Trophoblast cell (in vitro differentiated cells and primary cell): ENCODE measurements at places on chromosomes 3 and 15.

DNA sequence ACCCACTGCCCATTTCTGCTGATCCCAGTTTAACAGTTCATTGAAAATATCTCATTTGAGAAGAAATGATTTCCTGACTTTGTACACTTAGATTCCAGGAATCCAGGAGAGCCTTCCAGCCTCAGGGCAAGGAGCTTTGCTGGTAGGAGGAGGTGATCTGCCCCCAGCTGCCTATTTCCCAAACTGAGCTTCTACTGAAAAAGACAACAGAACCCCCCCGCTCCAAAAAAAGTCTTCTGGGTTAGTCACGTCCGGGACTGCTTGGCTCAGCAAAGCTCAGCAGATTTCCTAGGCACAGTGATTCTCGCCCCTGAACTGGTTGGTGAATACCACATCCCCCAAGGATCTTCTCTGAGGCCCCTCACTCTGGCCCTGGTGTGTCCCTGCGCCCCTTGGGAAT lies 13.1 kb downstream of the SLC6A6 start:
- peaks cover 33% of the 10 kb centered on the region for H3K36me3 ChIP-seq
- peak; percentile 94 for DNase-seq
- H3K27ac ChIP-seq: peak overlapping the region; percentile 16
- H3K4me1 ChIP-seq: peaks cover 43% of the 10 kb centered on the region

GRCh38 chr3:157514371-157514895 lies 11.2 kb upstream of the VEPH1 start:
- H3K4me1 ChIP-seq: no peaks in the 10 kb centered on the region
- H3K4me3 ChIP-seq: no peak overlapping the region
- no peak overlapping the region for H3K27ac ChIP-seq
- H3K27me3 ChIP-seq: no peaks in the 10 kb centered on the region

DNA sequence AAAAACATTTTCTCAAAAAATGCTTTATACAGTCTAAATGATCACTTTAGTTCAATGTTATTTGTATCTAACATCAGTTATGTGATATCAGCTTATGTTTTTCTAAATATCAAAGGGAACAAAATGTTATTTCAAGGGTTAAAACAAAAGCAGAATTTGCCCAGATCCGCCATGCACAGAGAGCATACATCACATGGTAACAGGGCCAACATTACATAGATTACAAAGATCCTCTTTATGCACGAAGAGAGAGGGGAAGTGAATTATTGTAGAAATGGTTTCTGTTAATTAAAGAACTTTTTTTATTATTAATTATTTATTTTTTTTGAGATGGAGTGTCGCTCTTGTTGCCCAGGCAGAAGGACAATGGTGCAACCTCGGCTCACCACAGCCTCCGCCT lies 100.8 kb upstream of the MME start:
- no peaks in the 10 kb centered on the region for H3K36me3 ChIP-seq
- no peak overlapping the region for H3K27ac ChIP-seq
- no peak for DNase-seq

DNA sequence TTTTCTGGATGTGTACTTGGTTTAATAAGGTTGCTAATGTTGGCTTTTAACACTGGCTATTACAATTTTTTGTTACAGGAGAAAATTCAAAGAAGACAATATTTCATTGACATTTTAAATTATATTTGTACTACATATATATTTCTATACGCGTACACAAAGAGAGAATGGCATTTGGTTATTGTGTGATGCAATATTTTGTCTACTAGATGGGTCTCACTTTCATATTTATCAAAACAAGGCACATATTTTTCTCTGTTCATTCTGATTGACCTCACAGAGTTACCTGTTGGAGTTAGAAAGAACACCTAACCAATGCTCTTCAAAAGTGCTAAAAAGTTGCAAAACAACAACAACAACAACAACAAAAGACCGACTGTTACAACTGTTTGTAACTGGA lies 50.2 kb upstream of the VGLL3 start:
- H3K4me1 ChIP-seq: peaks cover 2% of the 10 kb centered on the region
- H3K4me3 ChIP-seq: no peak overlapping the region
- DNase-seq: no peak
- no peaks in the 10 kb centered on the region for H3K36me3 ChIP-seq

GRCh38 chr3:34065901-34066300 lies 267.5 kb downstream of the PDCD6IP start:
- no peaks in the 10 kb centered on the region for H3K36me3 ChIP-seq
- no peaks in the 10 kb centered on the region for H3K27me3 ChIP-seq
- DNase-seq: no peak
- H3K27ac ChIP-seq: no peak overlapping the region

DNA sequence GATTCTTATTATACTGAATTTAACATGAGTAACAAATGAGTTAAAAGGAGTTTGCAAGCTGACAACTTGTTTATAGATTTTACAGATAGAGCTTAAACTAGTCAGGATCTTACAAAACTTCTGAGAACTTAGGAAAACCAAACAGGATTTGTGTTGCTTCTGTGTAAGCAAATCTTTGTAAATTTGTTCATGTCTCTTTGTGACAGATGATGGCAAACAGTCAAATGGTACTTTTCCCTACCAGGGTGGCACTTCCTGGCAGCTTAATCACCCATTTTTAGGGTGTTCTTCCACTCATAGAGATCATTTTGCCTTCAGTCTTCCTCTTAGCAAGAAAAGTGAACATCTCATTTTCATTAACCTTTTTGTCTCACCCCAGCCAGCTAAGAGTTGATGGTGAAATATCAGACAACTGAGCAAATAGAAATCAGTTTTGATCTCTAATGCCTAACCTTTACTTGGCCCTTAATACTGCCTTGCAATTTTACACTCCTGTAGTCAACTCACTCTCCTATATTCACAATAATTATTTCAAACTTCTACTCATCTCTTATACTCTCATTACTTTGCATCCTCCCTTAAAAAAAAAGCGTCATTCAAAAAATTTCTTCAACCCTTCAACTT lies 23.7 kb upstream of the NECTIN3 start:
- no peaks in the 10 kb centered on the region for H3K4me1 ChIP-seq
- no peak overlapping the region for H3K4me3 ChIP-seq
- no peak overlapping the region for H3K27ac ChIP-seq

GRCh38 chr15:80266745-80267144 lies 14.7 kb upstream of the CTXND1 start:
- no peak for DNase-seq
- no peaks in the 10 kb centered on the region for H3K36me3 ChIP-seq
- H3K4me3 ChIP-seq: no peak overlapping the region
- no peaks in the 10 kb centered on the region for H3K4me1 ChIP-seq

GRCh38 chr3:156409694-156410093 lies 145.2 kb downstream of the SSR3 start:
- no peak for DNase-seq
- H3K4me3 ChIP-seq: no peak overlapping the region
- no peaks in the 10 kb centered on the region for H3K27me3 ChIP-seq
- H3K36me3 ChIP-seq: no peaks in the 10 kb centered on the region
- H3K4me1 ChIP-seq: no peaks in the 10 kb centered on the region
- no peak overlapping the region for H3K27ac ChIP-seq

DNA sequence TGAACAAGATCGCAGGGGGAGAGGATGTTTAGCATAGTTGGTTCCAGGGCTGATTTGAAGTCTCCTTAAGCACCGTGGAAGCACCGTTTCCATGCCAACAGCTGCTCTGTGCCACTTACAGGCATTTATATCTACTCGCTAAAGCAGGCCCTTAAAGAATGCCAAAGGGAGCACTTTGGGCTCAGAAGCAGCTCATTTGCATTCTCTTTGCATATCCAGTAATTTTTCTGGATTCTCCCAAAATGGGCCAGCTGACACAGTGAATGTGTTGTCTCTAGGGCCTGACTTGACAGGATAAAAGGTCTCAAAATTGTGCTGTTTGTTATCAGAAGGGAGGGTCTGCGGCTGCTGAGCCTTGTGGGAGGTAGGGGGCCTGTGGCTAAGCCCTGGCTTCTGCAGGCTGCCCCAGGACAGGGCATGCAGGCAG lies 138.6 kb downstream of the FBLN2 start:
- DNase-seq: no peak
- H3K27me3 ChIP-seq: no peaks in the 10 kb centered on the region
- H3K4me1 ChIP-seq: no peaks in the 10 kb centered on the region

GRCh38 chr3:185648396-185648795 lies 62.3 kb downstream of the SENP2 start:
- no peak for DNase-seq
- H3K27me3 ChIP-seq: no peaks in the 10 kb centered on the region
- H3K27ac ChIP-seq: no peak overlapping the region
- no peak overlapping the region for H3K4me3 ChIP-seq
- peaks cover 5% of the 10 kb centered on the region for H3K4me1 ChIP-seq

GRCh38 chr15:41775651-41776050 lies 1.4 kb downstream of the MAPKBP1 start:
- H3K4me1 ChIP-seq: peaks cover 17% of the 10 kb centered on the region
- peaks cover 2% of the 10 kb centered on the region for H3K36me3 ChIP-seq
- no peaks in the 10 kb centered on the region for H3K27me3 ChIP-seq

DNA sequence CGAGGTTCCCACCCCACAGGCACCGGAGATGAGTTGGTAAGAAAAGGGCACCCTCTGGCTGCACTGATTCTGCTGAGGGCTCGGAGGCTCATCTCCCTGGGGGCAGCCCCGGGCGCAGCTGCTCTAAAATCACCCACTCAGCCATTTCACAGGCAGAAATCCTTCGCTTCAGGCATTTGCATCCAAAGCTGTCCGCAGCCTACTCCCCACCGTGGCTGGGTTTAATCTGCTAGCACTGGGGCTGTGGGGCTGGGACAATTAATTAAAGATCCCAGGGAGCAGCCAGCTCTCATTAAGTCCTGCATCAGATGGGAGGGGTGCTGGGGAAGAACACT lies 104.3 kb upstream of the PRR20G start:
- H3K27ac ChIP-seq: no peak overlapping the region
- no peaks in the 10 kb centered on the region for H3K27me3 ChIP-seq
- DNase-seq: no peak
- peaks cover 16% of the 10 kb centered on the region for H3K4me1 ChIP-seq

DNA sequence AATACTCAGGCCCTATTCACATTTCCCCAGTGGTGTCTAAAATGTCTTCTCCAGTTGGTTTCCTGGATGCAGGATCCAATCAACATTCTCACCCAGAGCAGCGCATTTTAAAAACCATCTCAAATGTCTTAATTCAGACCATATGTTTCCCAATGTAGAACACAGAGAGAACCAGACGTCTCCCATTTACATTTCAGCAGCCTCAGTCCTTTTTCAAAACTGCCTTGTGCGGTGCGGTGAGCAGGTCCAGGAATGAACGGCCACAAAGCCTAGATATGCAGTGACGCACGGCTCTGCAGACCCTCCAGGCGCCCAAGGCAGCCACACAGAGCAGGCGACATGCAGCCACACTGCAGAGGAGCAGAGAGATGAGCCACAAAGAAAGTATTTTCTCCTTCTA lies 66.1 kb upstream of the MEX3B start:
- DNase-seq: no peak
- H3K27me3 ChIP-seq: no peaks in the 10 kb centered on the region
- no peak overlapping the region for H3K4me3 ChIP-seq
- no peaks in the 10 kb centered on the region for H3K36me3 ChIP-seq

- peak overlapping the region; percentile 36 for H3K27ac ChIP-seq
- peaks cover 11% of the 10 kb centered on the region for H3K4me1 ChIP-seq
- no peaks in the 10 kb centered on the region for H3K36me3 ChIP-seq
- peak; percentile 67 for DNase-seq
- H3K4me3 ChIP-seq: no peak overlapping the region
These were observed 36.7 kb upstream of the ZBTB38 start for GRCh38 chr3:141331377-141332318.

GRCh38 chr3:69240651-69241568 lies 118.5 kb upstream of the LMOD3 start:
- H3K4me3 ChIP-seq: no peak overlapping the region
- H3K4me1 ChIP-seq: peaks cover 21% of the 10 kb centered on the region
- H3K27ac ChIP-seq: peak overlapping the region; percentile 87

DNA sequence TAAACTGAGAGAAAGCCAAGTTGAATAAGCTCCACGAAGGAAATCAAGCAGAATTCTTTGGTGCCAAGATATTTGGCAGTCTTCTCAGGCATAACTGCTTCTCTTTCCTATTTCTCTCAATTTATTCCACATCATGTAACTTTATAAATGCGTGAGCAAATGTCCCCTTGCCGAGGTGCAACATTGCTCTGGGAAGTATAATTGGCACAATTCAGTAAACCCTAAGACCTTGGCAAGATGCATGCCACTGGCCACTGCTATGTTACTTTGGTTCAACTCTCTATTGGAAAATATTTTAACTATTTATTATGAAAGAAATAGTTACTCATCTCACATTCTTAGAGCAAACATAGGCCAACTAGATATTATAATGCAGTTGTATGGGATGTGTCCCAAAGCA lies 170.2 kb downstream of the SUCNR1 start:
- H3K36me3 ChIP-seq: no peaks in the 10 kb centered on the region
- H3K4me1 ChIP-seq: no peaks in the 10 kb centered on the region
- H3K4me3 ChIP-seq: no peak overlapping the region
- no peak for DNase-seq

GRCh38 chr3:117842086-117842485 lies 1132.5 kb downstream of the TUSC7 start:
- DNase-seq: no peak
- no peak overlapping the region for H3K4me3 ChIP-seq
- no peaks in the 10 kb centered on the region for H3K36me3 ChIP-seq
- no peaks in the 10 kb centered on the region for H3K27me3 ChIP-seq
- H3K4me1 ChIP-seq: no peaks in the 10 kb centered on the region

GRCh38 chr3:25536521-25537391 lies 108.7 kb downstream of the RARB start:
- H3K27me3 ChIP-seq: no peaks in the 10 kb centered on the region
- DNase-seq: no peak
- no peaks in the 10 kb centered on the region for H3K36me3 ChIP-seq
- no peaks in the 10 kb centered on the region for H3K4me1 ChIP-seq
- H3K4me3 ChIP-seq: no peak overlapping the region

- no peaks in the 10 kb centered on the region for H3K27me3 ChIP-seq
- no peak overlapping the region for H3K4me3 ChIP-seq
- no peaks in the 10 kb centered on the region for H3K4me1 ChIP-seq
- DNase-seq: no peak
- no peak overlapping the region for H3K27ac ChIP-seq
These were observed 131.6 kb downstream of the SV2B start for GRCh38 chr15:91231703-91232102.

- no peaks in the 10 kb centered on the region for H3K36me3 ChIP-seq
- H3K4me3 ChIP-seq: no peak overlapping the region
- H3K4me1 ChIP-seq: no peaks in the 10 kb centered on the region
- no peaks in the 10 kb centered on the region for H3K27me3 ChIP-seq
- DNase-seq: no peak
These were observed 335.9 kb downstream of the CHST2 start for GRCh38 chr3:143455480-143455879.

DNA sequence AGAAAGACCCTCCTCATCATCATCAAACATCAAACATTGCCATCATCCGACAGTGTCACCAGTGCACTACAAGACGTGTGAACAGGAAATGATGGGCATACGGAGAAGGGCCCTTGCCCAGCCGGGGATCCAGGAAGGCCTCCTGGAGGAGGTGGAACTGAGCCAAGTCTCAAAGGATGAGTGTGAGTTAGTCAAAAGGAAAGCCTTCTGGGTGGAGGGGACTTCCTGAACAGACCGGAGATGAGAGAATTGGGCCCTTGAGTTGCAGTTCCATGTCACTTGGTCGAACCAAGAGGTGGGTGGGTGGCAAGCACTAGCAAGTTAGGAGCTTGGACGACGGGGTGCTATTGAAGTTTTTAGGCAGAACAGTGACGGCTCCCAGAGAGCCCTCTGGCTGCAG lies 8.5 kb downstream of the SEMA4B start:
- H3K36me3 ChIP-seq: peaks cover 2% of the 10 kb centered on the region
- H3K27ac ChIP-seq: no peak overlapping the region
- no peak for DNase-seq
- H3K4me1 ChIP-seq: peaks cover 19% of the 10 kb centered on the region
- no peak overlapping the region for H3K4me3 ChIP-seq

- no peaks in the 10 kb centered on the region for H3K4me1 ChIP-seq
- DNase-seq: no peak
- no peak overlapping the region for H3K4me3 ChIP-seq
- H3K27me3 ChIP-seq: no peaks in the 10 kb centered on the region
- no peaks in the 10 kb centered on the region for H3K36me3 ChIP-seq
- no peak overlapping the region for H3K27ac ChIP-seq
These were observed 1268.9 kb downstream of the OTOL1 start for GRCh38 chr3:162765524-162765923.
